ENCODE measurements at places on chromosomes 1 and 21. TPM values are rescaled to one million over a fixed set of nuclear protein-coding genes. Genes with fewer than 3 reads are reported as not detected.

GRCh38 chr21:37348664-37349063 lies 17.9 kb upstream of the DYRK1A start:
- no peak overlapping the region for H3K4me3 ChIP-seq
- H3K4me1 ChIP-seq: no peaks in the 10 kb centered on the region
- H3K36me3 ChIP-seq: no peaks in the 10 kb centered on the region
- no peak overlapping the region for H3K27ac ChIP-seq

DNA sequence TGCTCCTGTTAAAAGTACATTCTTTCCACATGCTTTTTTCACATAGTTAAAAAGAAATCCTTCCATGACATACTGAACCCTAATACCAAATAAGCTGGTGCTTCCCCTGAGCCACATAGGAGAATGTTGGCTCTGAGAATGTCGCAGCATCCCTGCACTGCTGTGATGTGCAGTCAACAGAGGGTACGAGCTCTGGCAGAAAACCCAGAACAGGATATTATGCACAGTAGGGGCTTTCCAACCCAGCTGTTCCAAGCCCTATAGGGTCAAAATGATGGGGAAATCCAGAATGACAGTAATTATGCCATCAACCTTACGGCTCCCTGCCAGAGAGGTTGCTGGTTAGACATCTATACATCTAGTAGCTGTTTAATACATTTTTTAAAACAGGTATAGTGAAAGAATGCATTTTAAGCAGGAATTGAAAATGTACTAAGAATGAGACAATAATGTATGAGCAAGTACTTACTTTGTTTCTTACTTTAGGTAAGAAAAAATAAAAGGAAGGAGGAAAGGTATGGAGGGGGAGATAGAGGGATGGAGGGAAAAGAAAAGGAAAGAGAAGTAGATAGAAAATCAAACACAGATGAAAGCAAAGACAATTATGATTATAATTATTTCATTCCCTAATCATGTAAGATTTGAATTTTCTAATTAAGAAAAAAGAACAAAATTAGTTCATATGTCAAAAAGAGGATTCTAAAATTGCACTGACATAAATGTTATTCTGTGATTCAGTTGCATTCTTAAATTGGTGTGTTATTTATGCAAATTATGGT lies 126.0 kb downstream of the NR5A2 start:
- peak; percentile 19 for DNase-seq
- no peaks in the 10 kb centered on the region for H3K4me1 ChIP-seq
- H3K36me3 ChIP-seq: no peaks in the 10 kb centered on the region
- H3K27ac ChIP-seq: no peak overlapping the region

The SLC1A7 gene
- 4.7 TPM for total RNA-seq

The NBPF6 gene
- 3.7 TPM for total RNA-seq

DNA sequence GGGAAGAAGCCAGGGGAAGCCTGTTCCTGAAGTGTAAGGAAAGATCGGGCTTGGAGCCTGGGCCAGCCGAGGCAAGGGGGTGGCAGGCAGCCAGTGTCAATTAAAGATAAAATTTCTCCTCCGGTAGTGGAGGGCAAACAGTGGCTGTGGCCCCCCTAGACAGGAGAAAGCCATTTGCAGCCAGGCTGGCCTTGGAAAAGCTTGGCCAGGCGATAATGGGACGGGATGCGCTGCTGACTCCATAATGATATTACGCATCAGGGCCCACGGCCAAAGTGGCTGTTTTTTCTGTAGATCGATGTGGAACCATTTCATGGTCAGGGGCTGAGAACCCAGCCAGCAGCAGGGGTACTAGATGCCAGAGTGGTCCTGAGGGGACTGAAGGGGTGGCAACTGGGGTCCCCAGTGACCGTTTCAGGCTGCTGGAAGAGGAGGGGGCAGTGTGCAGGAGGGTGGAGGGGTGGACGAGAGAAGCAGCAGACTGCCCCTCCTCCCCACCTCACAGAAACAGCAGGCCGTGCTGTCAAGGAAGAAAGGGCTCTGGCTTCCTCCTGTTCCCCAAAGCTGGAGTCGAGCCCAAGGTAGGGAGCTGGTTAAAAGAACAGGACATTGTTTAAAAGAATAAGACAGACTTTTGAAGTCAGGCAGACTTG lies 25.2 kb downstream of the KCNC4 start:
- H3K4me1 ChIP-seq: peaks cover 12% of the 10 kb centered on the region
- H3K27me3 ChIP-seq: no peaks in the 10 kb centered on the region
- no peak overlapping the region for H3K27ac ChIP-seq
- no peak overlapping the region for H3K4me3 ChIP-seq

The MTMR11 gene
- 210 TPM for total RNA-seq

DNA sequence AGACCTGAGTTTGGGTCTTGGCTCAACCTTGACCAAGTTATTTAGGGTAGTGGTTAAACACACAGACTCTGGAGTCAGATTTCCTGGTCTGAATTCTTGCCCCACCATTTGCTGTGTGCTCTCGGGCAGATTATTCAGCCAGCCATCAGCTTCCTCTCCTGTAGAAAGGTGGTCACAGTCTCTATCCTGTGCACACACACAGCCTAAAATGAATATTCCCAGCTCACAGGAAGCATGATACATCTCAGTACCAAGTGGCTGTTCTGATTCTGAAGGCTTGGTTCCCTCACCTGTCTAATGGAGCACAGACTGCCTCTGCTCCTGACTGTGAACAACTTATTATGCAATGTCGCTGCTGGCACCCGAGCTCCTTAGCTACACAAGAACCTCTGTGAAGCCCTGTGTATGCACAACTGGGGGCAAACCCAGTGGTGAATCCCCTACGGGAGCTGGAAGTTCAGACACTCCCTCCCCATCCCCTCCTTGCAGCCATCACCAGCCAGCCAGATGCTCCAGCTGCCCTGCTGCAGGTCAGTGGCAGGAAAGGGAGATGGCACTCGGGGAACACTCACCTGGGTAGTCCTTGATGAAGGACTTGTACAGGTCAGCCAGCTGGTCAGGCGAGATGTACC lies 13.7 kb downstream of the ENO1 start:
- DNase-seq: no peak
- no peak overlapping the region for H3K27ac ChIP-seq
- no peaks in the 10 kb centered on the region for H3K27me3 ChIP-seq
- H3K4me3 ChIP-seq: no peak overlapping the region

DNA sequence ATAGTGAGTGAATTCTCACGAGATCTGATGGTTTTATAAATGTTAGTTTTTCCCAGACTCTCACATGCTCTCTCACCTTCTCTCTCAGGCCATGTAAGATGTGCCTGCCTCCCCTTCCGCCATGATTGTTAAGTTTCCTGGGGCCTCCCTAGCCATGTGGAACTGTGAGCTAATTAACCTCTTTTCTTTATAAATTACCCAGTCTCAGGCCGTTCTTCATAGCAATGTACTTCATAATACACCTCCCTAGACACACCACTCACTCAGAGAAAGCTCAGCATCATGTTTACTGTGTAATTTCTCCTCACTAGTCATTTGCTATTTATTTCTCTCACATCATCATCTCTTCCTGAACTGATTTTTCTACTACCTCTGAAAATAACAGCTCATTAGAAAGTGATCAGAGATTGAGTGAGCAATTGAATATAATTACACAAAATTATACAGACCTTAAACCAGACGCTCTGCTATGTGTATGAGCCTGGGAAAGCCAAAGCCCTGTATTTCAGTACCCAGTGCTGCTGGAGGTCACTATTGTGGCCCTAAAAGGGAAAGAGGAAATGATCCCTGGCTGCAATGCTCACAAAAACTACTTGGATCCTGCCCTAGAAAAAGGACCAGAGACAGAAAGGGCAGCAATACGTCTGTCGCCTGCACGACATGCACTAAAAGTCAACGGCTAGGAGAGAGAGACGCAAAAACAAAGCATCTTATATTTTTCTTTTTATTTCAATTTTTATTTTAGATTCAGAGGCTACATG lies 284.5 kb downstream of the DSCAM start:
- H3K36me3 ChIP-seq: no peaks in the 10 kb centered on the region
- no peak overlapping the region for H3K4me3 ChIP-seq
- H3K27ac ChIP-seq: no peak overlapping the region
- no peaks in the 10 kb centered on the region for H3K27me3 ChIP-seq

DNA sequence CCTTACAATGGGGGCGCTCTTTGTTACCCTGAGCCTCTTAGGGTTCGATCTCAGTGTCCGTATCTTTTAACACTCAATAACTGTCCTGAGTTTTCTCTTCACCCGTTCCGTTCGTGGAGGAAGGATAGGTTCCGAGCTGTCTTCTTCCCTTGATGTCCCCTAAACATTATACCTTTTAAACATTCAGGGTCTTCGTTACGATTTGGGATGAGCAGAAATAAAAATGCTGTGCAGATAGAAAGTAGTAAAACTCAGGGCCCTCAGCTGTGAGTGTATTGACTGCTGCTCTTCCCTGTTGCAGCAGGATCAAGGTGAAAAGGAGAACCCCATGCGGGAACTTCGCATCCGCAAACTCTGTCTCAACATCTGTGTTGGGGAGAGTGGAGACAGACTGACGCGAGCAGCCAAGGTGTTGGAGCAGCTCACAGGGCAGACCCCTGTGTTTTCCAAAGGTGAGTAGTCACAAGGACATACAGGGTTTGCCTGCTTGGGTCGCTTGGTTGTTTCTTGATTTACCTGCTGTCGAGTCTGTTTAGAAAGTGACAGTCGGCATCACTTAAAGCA lies 784 bp downstream of the RPL11 start:
- no peak for DNase-seq
- peak overlapping the region; percentile 76 for H3K4me3 ChIP-seq
- peak overlapping the region; percentile 79 for H3K27ac ChIP-seq
- H3K36me3 ChIP-seq: peaks cover 45% of the 10 kb centered on the region
- H3K27me3 ChIP-seq: no peaks in the 10 kb centered on the region
